NCI-H2107 (cell line): ENCODE measurements at places on chromosomes 7 and 10.

DNA sequence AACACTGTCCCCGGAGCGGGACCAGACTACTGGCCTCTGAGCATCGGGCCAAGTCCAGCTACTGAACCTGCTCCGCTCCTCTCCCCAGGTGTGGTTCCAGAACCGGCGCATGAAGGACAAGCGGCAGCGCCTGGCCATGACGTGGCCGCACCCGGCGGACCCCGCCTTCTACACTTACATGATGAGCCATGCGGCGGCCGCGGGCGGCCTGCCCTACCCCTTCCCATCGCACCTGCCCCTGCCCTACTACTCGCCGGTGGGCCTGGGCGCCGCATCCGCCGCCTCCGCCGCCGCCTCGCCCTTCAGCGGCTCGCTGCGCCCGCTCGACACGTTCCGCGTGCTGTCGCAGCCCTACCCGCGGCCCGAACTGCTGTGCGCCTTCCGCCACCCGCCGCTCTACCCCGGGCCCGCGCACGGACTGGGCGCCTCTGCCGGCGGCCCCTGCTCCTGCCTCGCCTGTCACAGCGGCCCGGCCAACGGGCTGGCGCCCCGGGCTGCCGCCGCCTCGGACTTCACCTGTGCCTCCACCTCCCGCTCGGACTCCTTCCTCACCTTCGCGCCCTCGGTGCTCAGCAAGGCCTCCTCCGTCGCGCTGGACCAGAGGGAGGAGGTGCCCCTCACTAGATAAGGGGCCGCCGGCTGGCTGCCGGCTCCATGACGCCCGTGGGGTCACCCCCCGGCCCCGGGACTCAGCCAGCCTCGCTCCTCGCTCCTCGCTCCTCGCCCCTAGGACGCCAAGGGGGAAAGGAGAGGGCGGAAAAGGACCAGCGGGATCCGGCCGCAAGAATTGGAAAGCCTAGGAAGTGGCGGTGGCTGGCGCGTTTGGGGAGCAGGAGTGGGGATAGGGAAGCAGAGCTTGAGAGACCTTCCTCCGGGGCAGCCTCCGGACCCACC is 3.4 kb downstream of the EVX1 start:
- no peak for DNase-seq

- DNase-seq, result no peak
Measured at GRCh38 chr7:108515013-108515412, 10.9 kb downstream of the PNPLA8 start.

DNA sequence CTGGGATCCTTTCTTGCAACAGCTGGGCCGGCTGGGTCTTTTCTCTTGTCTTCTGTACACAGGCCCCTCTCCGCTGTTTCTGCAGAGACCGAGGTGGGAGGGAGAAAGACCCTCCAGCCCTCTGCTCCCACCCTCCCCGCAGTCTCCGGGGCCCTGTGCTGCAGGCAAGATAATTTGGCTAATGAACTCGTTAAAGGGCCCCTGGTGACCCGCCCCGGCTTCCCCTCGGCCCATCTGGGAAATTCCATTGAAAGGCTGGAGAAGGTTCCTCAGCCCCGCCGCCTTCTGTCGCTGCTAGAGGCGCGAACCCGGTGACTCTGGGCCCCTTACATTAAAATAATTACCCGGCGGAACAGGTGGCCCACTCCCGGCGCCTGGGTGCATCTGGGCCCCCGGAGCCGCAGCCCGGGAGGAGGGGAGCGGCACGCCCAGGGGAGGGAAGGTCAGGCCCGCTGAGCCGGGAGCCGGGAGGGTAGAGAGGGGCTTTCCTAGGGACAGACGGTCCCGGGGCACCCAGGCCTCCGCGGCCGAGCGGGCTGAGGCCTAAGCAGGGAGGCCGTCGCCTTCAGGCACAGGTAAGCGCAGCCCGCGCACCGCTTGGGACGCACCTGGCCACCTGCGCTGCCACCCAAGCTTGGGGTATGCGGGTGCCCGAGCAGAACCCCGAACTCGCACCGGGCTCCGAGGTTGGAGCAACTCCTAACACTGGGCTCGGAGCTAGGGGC is 7.3 kb upstream of the MNX1 start:
- DNase-seq, result no peak

- DNase-seq, result no peak
Measured at GRCh38 chr7:86863452-86863851, 196.0 kb downstream of the ELAPOR2 start.

GRCh38 chr7:81624021-81624592 is 145.7 kb downstream of the HGF start:
- no peak for DNase-seq

- DNase-seq, result peak; percentile 5
Measured at GRCh38 chr10:1240341-1240775, 184.2 kb downstream of the WDR37 start.

GRCh38 chr7:87234949-87235348 is 15.4 kb upstream of the TMEM243 start:
- DNase-seq, result no peak

DNA sequence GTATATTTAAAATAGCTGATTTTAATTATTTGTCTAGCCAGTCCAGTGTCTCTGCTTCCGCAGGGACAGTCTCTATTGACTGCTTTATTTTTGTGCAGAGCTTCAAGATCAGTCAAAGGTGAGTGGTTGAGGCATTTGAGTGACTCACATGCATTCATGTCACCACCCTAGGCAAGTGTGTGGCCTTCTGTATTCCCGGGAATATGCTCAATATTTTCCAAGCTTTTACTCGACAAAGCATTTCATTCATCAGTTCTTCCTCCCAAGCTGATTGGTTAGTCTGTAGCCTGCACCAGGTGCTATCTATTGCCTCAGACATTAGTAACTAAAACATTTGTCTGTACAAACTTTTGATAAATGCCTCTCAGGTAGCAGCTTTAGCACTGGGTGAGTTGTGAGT is 471.5 kb upstream of the NRG3 start:
- no peak for DNase-seq

- no peak for DNase-seq
Measured at GRCh38 chr7:122397381-122397780, 92.8 kb upstream of the FEZF1 start.

DNA sequence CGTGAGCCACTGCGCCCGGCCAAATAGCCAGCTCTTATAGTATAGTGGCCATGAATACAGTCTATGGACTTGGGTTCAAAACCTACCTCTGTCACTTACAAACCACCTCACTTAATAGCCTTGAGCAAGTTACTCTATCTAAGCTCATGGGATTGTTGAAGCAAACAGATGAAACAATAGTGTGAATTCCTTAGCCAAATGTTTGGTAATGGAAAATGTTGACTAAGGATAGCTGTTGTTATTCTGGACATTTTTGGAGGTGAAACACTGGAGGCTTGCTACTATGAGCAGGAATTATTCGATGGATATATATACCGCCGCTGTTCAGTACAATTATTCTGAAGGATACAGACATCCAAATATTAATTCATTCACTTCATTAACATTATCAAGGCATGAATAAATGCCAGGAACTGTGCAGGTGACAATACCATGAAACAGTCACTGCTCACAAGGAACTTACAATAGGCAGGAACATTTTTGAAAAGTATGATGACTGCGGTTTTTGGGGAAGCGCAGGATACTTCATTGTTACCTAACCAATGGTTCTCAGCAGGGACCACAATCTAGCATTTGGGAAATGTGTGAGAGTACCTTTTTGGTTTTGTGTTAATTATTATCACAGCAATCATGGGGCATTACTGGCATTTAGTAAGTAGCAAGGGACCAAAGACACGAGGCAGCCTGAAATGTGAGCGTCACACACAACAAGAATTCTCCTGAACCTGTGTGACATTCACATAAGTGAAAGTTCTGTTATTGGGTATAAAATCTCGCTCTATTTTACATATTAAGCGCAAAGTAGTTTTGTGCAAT is 55.7 kb downstream of the CUBN start:
- no peak for DNase-seq

DNA sequence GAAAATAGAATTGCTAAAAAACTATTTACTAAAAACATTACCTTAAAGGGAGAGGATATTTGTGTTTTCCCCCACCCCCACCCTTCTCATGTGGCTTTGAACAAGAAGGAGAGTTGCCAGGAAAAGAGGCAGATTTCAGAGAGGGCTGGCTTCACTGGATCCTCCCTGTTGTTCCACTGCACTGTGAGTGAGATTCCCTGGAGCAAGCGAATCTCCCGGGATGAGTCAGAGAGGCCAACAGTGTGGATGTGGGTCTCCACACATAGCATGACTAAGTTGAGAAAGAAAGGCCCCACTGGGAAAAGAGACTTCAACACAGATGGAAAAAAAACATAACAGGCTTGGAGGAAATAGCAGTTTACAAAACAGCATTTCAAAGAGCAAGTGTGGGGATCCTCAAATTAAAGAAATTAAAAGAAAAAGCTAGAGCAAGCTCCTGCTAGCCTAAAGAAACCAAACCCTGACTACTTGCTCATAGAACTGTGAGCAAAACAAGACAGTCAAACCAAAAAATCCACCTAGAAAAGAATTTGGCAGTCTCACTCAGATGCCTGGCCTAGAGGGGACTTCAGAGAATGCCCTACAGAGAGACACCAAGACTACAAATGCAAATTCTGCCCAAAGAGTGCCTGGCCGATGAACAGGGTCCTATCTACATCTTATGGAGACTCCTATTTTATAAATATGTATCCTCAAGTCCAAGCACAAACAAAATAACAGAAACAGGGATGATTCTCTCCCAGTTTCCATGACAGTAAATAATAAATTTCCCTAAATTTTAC is 3.4 kb downstream of the CAV1 start:
- no peak for DNase-seq

- DNase-seq, result no peak
Measured at GRCh38 chr10:28945959-28946358, 268.6 kb downstream of the BAMBI start.

- no peak for DNase-seq
Measured at GRCh38 chr7:75662579-75663301, 76.0 kb downstream of the HIP1 start.

GRCh38 chr10:34696423-34696822 is 118.7 kb downstream of the PARD3 start:
- no peak for DNase-seq

DNA sequence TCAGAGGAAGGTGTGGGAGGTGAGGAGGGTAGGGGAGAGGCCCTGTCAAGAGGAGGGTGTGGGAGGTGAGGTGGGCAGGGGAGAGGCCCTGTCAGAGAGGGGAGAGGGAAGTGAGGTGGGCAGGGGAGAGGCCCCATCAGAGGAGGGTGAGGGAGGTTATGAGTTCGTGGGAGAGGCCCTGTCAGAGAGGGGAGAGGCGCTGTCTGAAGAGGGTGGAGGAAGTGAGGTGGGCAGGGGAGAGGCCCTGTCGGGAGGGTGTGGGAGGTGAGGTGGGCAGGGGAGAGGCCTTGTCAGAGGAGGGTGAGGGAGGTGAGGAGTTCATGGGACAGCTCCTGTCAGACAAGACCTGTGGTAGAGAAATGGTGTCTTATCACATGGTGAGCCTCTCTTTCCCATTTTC is 74.4 kb downstream of the INPP5A start:
- DNase-seq, result no peak

DNA sequence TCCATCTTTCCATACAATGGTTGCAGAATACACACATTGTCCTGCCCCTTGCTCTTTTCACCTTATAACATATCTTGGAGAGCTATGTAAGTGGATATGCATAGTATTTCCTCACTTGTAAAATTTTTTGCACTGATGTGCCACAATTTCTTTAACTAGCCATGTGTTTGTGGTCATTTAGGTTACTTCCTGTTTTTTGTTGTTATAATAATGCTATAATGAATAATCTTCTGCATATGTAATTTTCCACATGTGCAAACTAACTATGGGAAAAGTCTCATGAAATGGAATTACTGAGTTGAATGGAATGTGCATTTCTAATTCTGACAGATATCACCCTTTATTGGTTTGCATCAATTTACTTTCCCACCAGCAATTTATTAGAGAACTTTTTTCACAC is 2.8 kb downstream of the TAS2R41 start:
- no peak for DNase-seq

DNA sequence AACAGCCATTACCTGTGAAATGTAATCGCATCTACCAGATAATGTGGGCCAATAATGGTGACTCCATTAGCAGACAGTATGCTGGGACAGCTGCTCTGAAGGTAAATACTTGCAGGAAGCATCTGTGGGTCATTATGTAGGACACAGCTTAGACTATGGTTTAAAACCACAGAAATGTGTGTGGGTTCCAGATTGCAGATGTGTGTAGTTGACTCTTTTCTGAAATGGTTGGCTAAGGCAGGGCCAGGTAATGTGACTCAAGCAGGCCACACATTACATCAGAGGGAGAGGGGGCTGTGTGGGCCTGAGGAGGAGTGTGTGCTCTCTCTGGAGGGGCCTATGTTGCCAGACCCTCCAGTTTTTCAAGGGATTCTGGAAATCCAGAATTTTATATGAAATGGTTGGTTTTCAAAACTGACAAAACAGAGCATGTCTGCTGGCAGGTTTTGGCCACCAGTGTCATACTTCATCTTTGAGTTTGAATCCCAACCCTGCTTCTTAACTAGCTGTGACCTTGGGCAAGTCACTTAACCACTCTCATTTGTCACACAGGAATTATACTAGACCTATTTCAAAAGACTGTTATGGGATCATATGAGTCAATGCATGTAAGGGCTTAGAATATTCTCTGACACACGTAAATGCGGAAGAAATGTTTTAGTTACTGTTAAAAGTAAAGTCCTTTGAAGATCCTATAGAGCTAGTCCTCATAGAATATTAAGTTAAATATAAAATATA is 64.5 kb downstream of the MCMBP start:
- DNase-seq, result no peak

GRCh38 chr10:24947304-24948097 is 4.9 kb downstream of the PRTFDC1 start:
- no peak for DNase-seq

DNA sequence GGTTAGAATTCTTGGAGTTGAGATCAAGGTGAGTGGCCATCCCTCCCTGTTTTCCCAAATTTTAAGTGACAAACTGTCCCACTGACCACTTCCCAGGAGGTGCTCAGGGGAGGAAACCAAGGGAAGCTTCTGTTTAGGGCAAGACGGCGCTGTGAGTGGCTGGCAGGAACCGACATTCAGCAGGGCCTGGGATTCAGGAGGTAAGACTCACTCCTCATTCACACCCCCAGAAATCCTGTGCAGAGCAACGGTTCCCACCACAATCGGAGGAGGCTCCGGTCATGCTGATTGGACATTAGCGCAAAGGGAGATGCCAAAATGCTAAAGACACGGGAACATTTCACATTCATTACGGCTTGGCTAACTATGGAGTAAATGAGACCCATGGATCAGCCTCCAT is 200.9 kb downstream of the GRID1 start:
- DNase-seq, result no peak

DNA sequence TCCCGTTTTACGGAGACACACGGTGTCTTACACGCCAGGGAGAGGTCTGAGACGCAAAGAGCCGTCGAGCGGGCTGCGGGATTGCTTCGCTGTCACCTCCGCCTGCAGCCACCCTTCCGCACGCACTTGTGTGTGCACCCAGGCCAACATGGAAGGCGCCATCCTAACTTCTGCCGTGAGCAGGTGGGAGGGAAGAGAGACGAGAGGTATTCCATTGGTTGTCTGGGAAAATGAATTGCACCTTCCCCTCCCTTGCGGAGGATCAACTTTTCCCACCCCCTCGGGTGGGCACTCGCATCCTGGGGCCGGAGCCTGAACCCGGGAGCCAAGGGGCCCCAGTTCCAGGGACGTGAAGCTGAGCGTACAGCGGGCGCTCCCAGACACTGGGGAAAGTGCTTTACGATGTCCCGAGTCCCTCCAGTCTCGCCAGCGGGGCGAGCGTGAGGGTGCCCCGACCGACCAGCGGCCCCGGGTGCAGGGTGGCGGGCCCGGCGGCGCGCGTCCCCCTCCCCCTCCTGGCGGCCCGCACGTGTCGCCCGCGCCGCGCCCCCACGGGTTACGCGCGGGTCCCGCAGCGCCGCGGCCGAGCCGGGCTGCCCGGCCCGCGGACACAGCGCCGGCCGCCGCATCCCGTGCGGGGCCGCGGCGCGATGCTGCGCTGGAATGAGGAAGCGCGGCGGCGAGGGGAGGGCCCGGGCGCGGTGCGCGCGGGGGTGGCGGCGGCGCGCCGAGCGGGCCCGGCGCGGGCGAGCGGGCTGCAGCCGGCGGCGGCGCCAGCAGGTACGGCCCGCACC is 984 bp upstream of the IKZF1 start:
- no peak for DNase-seq
